ENCODE measurements at places on chromosomes 1 and 21.
A peak's percentile ranks its signal among the peaks of the same experiment; 100 is the strongest.

GRCh38 chr1:111738436-111739193 lies 580 bp downstream of the INKA2 start:
- peak; percentile 57 for DNase-seq

DNA sequence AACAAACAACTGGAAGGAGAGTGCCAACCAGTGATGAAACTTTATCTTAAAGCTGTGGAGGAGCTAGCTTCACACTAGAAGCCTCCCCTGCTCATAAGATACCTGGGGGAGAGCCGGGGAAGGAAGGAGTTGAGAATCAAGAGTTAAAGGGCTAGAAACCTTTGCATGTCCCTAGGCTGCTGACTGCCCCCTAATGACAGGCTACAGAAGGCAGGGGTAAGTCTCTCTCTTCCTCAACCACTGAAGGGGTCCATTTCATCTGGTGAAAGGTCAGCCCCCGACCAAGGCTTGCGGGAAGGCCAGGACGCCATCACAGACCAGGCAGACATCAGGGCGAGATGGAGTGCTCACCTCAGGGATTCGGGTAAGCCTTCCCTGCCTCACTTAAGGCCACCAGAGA lies 65.6 kb upstream of the GRHL3 start:
- DNase-seq, result no peak

- no peak for DNase-seq
Measured at GRCh38 chr1:38917337-38917736, 24.3 kb downstream of the RHBDL2 start.

- no peak for DNase-seq
Measured at GRCh38 chr1:50091068-50091467, 17.7 kb upstream of the ELAVL4 start.

DNA sequence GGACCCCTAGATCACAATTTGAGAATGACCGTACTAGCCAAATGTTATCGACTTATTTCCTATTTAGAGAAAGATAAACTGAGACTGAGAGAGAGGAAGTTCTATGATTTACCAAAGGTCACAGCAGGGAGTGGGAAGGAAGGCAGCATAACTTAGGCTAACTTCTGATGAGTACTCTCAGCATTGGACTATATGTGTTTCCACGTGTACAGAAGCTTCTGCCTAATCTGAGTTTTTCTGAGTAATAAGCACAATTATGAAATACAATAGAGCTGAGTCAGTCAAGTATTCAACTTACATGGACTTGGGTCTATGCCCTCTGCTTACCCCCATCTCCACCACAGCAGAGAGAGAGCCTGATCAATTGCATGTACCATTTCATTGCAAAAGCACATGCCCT lies 88.1 kb upstream of the HIVEP3 start:
- peak; percentile 14 for DNase-seq

GRCh38 chr21:24272521-24272938 lies 1334.8 kb downstream of the MRPL39 start:
- no peak for DNase-seq

DNA sequence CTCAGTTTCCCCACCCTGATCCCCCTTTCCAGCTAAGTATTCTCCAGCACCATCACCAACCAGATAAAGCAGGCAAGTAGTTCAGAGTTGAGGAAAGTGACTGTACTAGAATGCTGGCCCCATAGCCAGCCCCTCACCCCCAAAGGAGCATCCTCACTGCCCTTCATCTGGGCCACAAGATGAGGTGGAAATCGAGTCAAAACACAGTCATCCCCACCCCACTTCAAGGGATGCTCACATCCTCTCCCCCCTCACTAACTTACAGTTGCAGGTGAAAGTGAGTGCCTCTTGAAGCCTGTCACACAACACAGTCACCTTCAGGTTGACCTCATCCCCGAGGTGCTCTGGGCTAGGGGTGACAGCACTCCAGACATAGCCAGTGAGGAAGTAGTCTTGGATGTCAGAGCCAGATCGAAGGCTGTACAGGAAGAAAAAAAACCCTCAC lies 30.4 kb downstream of the PIK3C2B start:
- DNase-seq, result no peak

GRCh38 chr1:193368302-193368701 lies 181.9 kb upstream of the B3GALT2 start:
- no peak for DNase-seq

- DNase-seq, result no peak
Measured at GRCh38 chr1:61111084-61112004, 29.0 kb downstream of the NFIA start.

DNA sequence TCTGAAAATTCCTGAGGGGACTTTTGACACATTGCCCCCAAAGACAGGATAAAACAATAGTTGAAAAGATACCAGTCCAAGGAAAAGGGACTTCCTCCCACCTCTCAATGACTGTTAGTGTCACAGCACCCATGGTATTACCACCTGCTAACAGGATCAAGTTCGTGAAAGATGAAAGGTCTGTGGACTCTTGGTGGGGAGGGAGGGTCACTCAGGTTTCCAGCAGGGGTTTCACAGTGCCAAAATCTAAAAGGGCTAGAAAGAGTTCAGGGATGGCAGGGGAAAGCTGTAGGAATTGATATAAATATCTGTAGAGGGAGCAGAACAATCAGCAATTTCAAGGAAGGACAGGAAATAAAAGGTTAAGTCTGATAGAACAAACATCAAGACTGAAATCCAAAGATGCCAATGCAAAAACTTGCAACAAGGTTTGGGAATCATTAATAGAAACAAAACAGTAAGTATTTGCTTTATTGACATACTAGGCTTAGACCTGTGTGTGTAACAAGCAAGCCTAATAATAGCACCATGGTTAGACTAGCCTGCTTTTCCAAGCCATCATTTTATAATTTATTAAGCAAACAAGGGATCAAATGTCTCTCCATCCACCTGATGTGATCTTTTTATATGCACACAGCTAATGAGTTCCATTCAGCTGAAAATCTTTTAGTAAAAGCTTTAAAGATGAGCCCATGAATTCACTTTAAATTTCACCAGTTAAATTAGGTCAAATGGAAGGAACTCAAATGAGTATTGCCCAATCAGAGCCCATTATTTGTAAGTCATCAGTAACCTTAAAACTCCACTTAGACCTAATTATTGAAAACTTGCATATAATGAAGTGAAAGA lies 3.7 kb downstream of the MCL1 start:
- DNase-seq, result no peak

DNA sequence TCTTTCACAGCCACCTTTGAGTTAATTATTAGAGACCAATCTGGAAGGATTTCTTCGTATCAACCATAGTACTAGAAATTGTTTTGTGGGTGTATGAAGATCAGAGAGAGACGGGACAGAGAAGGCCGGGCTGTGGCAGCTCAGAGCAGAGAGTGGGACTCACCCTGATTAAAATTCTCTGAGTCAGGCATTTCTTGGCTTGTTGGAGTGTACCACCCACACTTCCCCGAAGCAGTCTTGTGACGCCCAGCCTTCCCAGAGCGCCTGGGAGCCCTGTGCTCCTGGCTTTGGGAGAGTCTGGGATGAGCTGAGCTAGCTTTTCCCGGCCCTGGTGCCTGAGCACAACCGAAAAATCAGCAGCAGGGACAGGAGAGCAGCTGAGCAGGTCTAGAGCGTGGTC lies 19.4 kb downstream of the PLEKHM2 start:
- peak; percentile 86 for DNase-seq

- DNase-seq, result no peak
Measured at GRCh38 chr1:234597894-234598293, 12.1 kb downstream of the IRF2BP2 start.

- no peak for DNase-seq
Measured at GRCh38 chr1:89759036-89759435, 61.8 kb upstream of the LRRC8D start.

DNA sequence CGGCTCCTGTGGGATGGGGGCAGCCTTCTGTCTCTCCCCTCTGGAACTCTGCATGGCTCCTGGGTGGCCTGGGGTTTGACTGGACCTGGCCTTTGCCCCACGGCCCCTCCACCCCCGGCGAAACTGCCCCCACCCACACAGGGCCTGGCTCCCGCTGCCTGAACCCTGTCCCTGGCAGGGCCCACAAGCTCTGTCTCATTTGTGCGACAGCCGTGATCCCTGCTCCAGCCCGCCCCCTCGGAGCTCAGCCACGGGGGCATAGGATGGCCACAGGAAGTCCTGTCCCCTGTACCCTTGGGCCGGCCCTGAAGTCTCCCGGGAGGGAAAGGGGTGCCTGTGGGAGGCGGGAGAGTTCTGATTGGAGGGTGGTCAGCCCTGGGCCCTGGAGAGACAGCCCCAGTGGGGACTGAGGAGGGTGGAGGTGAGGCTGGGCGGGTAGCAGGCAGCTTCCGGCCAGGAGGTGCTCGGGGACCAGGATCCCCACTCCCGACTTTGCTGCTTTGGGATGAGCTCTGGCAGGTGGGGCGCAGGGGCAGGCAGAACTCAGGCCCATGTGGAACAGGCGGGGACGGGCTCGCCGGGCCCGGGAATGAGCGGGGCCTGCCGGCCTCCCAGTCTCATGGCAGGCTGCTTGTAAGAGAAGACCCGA lies 45.1 kb downstream of the SLX9 start:
- no peak for DNase-seq

DNA sequence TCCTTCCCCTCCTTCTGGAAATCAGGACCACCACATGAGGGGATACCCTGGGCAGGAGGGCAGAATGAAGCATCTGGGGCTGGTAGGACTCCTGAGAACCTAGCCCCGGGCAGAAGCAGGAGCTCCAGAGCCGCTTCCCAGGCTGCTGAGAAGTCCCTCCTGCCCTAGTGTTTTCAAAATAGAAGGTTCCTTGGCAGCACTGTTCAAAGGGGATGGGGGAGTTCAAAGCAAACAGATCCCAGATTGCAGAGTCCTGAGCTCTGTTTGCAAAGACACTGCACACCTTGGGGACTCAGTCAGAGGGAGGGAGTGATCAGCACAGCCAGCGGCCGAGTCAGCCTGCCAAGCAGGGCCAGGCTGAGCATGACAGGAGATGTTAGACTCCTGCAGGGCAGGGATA lies 177.8 kb downstream of the PTPRU start:
- no peak for DNase-seq

- DNase-seq, result no peak
Measured at GRCh38 chr1:67957066-67957465, 93.4 kb downstream of the DIRAS3 start.

DNA sequence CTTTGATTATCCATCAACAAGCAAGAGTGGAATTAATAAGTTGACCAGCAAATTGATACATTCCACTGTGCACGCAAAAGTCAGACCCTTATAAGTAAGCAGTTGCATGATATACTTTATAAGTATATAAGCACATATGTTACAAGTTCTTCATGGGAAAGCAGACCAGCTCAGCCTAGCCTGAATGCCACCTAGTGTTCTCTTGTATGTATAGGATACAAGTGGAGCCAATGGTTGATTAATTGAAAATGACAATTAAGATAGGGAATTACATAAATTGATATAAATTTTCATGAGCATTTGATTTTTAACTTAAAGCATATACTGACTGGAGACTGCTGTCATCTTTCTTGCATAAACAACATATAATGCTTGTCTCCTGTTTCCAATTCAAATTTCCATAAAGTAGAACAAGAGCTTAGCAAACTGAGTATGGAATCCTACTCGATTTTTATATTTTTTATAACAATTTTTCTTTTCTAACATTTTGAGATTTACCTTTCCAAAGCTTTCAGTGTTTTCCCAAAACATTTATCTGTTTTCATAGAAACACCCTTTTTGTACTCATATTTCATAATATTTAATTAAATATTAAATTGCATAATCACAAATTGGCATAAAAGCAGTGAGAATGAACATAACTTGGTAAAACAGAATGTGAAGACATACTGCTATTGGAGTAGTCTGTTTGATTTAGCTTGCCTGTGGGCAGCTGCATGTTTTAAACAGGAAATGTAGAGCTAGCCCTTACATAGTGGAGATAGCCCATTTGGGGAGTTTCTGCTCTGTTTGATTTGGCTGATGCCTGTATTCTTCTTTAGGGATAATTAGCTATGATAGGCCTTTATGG lies 62.8 kb downstream of the MAGI3 start:
- DNase-seq, result peak; percentile 46

DNA sequence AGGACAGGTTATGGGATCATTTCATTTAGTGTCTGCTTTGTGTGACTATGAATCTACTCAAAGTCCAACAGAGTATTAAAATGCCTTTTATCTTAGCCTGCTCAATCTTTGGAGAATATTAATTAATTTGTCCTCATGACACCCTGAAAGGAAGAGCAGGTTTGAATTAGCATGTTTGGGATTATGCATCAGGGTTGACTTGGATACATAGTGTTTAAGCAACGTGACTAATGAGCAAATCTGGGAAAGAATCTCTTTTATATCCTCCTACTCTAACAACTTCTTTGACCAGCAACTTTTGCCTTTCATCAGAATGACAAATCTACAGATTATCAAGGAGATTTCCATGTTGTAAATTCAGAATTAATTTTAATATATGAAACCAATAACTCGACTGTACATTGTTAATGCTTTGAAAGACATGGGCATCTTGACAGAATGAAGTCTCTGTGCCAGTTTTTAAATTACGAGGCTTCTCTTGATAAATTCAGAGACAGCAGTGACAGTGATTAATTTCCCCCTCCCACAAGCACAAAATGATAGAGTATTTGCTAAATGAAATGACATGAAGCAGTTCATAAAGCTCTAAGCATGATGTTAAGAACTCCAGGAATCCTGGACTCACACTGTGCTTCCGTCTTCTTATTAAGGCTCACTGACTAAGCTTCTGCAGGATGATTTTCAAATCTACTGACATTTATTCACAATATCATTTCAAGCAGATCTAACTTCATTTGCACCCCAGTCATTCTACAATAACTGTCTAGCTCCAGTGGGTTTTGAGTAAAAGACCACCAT lies 156.5 kb downstream of the PCNX2 start:
- peak; percentile 6 for DNase-seq

DNA sequence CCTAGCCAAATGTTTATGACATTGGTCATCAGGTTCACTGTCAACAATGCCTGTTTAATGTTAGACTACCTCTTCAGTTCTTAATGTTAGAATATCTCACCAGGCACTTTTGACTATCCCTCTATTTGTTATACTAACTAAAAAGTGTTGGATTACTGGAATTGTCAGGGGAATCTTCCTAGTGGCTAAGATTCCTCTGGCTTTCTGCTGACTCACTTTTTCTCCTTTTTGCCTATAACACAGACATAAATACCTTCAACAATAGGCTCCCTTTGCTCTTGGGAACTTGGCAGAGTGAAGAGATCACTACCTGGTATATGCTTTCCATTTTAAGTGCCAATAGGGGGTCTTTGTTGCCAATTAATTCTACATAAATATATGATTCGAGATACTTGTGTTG lies 68.5 kb downstream of the TMEM200B start:
- DNase-seq, result peak; percentile 13

DNA sequence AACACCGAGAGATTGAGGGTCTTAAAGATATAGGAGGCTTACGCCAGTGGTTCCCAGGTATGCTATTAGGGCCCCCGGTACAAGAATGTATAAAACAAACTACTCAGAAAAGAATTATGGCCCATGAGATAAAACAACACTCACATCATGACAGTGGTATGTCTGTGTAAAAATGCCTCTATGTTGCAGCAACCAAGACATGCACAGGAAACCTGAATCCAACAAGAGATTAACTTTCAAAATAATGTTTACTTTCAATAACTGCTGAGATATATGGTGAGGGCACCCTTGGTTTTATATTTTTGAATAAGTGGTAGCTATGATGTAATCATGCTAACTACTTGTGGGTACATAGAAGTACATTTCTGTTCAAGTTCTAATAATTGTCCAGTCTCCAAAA lies 74.9 kb downstream of the PUM1 start:
- peak; percentile 64 for DNase-seq

All from fibroblast of skin of scalp (primary cell).